Left ventricle myocardium inferior (tissue), 1 donor: ENCODE measurements at places on chromosomes 3 and 15.

DNA sequence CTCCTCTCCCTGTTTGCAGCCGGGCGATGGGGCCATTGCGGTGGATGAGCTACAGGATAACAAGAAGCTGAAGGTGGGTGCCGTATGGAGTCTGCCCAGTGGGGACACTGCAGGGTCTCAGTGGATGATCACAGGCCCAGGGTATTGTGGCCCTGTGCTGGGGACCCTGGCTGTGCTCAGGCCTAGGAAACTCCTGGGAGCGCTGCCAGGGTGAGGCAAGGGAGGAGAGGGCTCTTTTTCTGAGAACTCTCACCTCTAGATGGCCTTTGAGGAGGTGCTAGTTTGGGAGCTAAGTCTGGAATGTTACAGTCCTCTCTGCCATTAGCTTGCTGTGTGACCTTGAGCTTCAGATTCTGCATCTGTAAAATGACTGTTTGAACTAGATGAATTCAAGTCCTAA, 16.4 kb downstream of the SLC24A1 start:
- no peak for DNase-seq

GRCh38 chr3:39325236-39325635, 4.3 kb upstream of the CCR8 start:
- DNase-seq: no peak

DNA sequence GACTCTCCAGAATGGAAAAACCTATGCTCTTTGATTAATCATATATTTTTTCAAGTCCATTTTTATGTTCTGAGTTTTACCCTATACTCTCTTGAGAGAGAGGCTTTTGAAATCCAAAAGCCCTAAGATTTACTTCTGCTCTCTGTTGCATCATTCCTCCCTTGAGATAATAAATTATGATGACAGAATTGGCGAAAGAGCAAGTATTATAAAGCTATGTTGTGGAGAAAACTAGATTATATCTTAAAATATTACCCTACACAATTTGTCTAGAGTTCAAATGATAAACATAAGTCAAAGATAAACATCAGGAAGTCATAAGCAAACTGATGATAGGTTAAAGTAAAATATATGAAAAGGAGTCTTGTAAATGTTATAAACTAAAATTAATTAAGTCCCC, 293.4 kb upstream of the MME start:
- no peak for DNase-seq

- DNase-seq: no peak
These were observed 6.6 kb upstream of the RAB11A start for GRCh38 chr15:65862682-65863081.

DNA sequence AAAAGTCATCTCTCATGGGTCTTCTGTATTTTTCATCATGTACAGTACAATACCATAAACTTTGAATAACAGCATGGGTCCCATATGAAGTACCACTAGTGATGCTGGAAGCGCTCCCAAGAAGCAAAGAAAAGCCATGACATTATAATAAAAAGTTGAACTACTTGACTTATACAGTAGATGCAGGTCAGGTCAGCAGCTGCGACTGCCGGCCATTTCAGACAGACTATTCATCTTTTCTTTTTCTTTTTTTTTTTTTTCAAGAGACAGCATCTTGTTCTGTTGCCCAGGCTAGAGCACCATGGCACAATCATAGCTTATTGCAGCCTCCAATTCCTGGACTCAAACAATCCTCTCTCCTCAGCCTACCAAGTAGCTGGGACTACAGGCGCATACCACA, 10.2 kb downstream of the RAF1 start:
- DNase-seq: no peak
